ENCODE measurements at places on chromosomes 6 and 20.

GRCh38 chr6:17393892-17394631 lies 667 bp downstream of the CAP2 start:
- peak; percentile 28 for DNase-seq

DNA sequence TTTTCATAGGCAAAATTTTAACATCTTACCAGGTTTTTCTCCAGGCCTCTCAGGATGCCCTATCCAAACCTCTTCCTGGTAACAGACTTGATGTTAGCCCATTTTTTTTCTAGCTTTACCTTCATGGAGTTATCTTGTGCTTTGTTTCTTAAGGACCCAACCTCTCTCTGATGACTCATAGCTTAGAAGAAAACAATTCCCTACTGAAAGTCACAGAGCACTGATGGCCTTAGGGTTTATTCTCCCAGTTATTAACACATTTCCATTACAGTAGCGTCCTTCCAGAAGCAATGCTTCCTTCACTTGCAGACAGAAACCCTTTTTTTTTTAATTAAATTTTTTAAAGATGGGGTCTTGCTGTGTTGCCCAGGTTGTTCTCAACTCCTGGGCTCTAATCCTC lies 79.4 kb downstream of the IYD start:
- DNase-seq, result no peak

DNA sequence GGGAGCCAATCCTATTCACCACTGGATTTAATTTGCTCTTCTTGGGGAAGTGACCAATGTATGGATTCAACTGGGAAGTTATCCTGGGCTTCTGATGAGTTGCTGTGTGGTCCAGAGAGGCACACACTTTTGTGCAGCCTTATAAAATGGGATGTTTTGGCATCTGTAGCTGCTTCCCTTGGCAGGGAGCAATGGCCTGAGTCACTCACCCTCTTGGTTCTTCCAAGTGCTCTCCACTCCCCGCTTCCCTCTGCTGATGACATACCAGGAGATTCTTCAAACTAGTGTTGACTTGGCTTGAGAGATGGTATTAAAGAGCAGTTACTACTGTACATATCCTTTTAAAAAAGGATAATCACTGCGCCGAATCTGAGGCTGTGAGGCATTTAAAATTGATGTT lies 105.8 kb downstream of the JARID2 start:
- no peak for DNase-seq

DNA sequence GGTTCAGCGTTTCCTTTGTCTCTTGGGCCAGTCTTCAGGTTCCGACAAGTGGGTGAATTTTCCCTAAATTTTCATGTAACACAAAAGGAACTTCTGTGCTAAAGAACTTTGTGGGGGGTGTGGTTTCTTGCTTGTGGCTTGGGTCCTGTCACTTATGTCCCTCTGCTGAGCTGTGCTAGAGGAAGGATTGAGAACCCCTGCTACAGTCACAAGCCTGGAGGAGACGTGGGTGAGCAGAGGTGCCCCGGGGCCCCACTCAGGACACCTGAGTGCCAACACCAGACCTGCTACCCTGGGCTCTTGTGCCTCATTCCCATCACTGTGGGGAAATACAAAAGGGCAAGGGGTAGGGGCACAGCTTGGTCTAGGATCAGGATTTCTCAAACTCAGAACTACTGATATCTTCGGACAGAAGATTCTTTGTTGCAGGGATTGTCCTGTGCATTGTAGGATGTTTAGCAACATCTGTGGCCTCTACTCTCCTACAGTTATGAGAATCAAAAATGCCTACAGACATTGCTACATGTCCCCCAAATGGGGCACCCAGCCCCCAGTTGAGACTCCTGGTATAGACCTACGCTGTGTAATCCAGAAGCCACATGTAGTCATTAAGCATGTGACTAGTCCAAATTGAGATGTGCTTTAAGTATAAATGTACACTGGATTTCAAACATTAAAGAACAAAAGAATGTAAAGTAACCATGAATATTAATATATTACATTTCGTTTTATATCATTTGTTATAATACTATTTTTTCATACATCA lies 128.7 kb downstream of the LY86 start:
- peak; percentile 82 for DNase-seq

GRCh38 chr20:3885715-3886114 lies 3.5 kb upstream of the PANK2 start:
- no peak for DNase-seq

DNA sequence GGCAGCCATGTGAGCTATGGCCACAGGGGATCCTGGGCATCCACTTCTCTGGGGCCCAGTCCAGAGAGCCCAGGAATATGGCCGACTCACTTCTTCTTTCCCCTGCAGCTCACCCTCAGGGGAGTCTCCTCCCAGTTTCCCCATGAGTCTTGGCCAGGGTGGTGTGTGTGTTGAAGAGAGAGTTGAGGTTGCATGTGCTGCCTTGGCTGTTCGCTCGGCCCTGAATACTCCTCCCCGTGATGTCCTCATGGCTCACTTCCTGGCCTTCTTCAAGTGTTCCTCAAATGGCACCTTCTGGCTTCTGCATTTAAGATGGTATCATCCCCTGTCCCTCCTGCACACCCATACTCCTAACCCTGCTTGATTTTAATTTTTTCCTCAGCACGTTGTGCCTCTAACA lies 3.2 kb upstream of the TREML1 start:
- DNase-seq, result peak; percentile 46

DNA sequence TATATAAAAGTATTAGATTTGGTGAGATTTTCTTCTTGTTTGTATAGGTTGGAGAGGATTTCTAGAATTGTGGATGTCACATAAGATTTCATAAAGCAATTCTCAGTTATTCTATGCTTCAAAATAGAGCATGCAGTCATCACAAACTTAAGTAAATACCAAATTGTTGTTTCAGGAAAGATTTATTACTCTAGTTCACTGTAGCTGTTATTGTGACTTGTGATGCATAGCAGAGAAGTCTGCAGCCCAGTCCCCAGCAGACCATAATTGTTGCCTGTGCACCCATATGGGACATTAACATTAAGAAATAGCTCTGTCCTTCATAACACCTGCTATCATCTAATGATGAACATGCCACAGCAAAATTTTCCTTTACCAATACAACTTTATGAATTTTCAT lies 228.0 kb upstream of the FAM83B start:
- DNase-seq, result no peak

- peak; percentile 58 for DNase-seq
Measured at GRCh38 chr6:75611702-75612375, 10.2 kb downstream of the SENP6 start.

GRCh38 chr6:17725083-17725482 lies 18.4 kb upstream of the NUP153 start:
- DNase-seq, result peak; percentile 72

GRCh38 chr6:13383328-13384163 lies 55.2 kb upstream of the TBC1D7 start:
- no peak for DNase-seq

- DNase-seq, result no peak
Measured at GRCh38 chr6:41159415-41160082, 3.4 kb downstream of the TREM2 start.

DNA sequence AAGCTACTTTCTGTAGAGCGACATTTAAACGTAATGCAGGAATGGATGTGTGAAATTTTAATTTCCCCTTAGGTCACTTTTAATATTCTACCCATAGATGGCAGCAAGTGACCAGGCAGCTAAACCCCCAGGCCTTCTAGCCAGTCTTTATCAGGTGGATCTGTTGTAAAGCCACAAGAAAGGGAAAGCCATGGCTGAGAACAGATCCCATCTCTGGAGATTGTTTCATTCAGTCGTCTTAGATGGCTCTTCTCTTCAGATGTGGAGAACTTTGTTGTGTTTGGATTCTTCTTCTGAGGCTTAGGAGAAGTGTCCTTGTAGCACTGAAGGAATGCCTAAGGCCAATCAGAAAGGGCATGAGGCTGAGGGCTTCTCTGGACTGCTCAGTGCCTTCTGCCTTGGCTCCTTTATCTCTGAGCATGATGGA lies 15.8 kb upstream of the RNF182 start:
- peak; percentile 83 for DNase-seq
